ENCODE measurements at places on chromosomes 3 and 15.

DNA sequence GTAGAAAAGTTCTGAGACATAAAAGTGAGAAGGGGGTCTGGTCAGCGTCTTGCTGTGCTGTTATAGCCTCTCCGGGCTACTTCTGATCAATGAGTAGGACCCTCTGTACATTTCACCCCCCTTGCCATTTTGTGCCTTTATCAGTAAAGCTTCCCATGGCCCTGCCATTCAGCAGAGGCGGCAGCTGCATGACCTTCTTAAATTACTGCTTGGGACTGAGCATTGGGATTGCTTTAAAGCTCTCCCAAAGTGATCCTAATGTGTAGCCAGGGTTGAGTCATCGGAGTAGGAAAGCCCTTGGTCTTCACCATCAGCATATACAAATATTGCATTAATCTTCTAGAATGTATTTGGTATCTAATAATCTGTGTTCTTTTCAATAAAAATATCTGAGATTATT is 70.2 kb downstream of the FMN1 start:
- no peak for DNase-seq

DNA sequence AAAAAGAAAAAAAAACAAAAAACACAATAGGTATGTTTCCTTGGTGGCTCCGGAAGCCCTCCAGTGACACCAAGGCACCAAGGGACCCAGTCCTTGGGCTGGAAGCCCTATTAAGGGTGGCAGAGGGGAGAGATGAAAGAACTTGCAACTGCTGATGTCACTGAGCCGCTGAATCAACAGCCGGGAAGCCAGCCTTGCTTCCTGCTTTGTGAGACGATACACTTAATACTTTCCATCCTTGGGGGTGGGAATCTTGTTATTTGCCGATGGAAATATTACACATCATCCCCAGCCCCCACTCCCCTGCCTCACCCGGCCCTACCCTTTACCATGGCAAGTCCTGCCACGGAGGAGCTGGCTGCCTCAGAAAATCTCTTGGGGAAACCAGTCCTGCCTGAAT is 5.6 kb upstream of the ISLR2 start:
- DNase-seq, result no peak

DNA sequence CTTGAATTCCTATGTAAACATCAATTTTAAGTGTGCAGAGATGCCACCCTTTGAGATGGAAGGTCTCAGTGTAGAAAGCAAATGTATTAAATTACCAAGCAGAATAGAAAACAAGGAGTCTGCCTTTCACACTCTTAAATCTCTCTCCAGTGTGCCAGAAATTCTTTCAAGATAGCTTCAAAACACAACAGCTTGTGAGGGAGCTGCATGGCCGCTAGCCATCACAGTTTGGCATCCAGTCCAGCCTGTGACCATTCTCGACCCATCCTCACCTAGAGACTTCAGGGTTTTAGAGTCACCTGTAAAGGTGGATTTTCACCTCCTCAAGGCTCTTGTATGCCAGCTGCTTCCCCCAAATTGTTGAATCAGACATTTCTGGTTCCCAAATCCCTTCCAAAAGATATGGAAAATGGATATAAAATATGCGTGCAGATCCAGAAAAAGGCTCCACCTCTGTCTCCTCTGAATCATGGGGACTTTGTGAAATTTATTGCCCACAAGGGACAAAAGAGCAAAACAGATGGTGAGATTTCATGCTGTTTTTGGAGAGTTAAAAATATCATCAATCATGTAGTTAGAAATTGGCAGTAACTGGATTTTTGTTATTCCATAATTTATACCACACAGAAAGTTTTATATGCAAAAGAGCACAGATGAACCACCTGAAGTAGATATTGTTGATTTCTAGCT is 114.2 kb upstream of the THRB start:
- DNase-seq, result no peak

GRCh38 chr3:52379610-52380009 is 63.5 kb downstream of the DNAH1 start:
- DNase-seq, result no peak

- DNase-seq, result no peak
These were observed 55.7 kb upstream of the TMEM115 start for GRCh38 chr3:50415061-50415460.

- no peak for DNase-seq
These were observed 270.2 kb upstream of the THBS1 start for GRCh38 chr15:39310633-39311032.

GRCh38 chr3:117278424-117279190 is 569.0 kb downstream of the TUSC7 start:
- DNase-seq, result no peak

All from stimulated activated CD8-positive, alpha-beta memory T cell treated with anti-CD3 and anti-CD28 coated beads, Interleukin-7, amount 100 ng/mL, for 4 hours (primary cell).